ENCODE measurements at places on chromosomes 12 and 14. TPM values are rescaled to one million over a fixed set of nuclear protein-coding genes. Genes with fewer than 3 reads are reported as not detected.

The PPTC7 gene
- 26.6 TPM for total RNA-seq

The TAS2R13 gene
- 4.3 TPM for total RNA-seq

The SLC6A15 gene
- 1.8 TPM for total RNA-seq

The KCNMB4 gene
- total RNA-seq: 4.0 TPM

All from thyroid gland (tissue), 4 donors.